ENCODE measurements at places on chromosomes 16 and 17.
A peak's percentile ranks its signal among the peaks of the same experiment; 100 is the strongest.

DNA sequence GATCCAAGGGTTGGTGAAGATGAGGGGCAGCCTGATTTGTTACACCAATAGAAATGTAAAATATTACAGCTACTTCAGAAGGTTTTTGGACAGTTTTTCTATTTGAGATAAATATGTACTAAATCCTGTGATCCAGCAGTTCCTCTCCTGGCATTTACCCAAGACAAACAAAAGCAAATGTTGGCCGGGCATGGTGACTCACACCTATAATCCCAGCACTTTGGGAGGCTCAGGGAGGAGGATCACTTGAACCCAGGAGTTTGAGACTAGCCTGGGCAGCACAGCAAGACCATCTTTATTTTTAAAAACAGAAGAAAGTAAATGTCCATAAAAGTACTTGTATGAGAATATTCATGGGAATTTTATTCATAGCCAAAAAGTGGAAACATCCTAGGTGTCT is 64.8 kb upstream of the MRC2 start:
- peaks cover 4% of the 10 kb centered on the region for H3K36me3 ChIP-seq
- H3K4me3 ChIP-seq, result no peak overlapping the region
- no peak overlapping the region for H3K27ac ChIP-seq
- no peaks in the 10 kb centered on the region for H3K4me1 ChIP-seq

DNA sequence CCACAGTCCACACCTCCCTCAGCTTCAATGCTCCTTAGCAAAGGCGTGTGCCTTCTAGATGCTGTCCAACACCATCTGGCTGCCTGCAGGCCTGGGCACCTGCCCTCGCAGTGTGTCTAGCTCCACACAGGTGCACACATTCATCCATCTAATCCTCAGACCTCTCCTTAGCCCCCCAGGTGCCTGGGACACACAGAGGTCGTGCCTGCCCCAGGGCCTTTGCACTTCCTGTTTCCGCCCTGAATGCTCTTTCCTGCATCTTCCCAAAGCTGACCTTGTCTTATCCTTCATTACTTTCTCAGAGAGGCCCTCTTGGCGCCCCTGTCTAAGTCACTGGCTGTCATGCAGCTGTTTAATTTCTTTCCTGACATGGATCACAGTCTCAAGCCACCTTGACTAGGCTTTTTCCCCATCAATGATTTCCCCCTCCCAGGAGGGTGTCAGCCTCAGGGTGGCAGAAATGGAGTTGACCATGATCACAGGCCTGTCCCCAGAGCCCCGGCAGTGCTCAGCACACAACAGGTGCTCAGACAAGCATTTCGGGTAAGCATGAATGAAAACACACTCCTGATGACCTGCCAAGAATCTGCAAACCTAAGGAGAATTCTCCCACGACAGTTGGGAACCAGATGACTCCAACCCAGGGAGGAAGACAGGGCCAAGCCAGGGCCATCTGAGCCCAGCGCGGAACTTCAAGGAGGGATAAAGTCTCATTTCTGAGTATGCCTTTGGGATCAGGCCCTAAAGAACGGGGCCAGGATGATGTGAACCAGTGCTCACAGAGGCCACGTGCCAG is 76.3 kb downstream of the LITAF start:
- peaks cover 11% of the 10 kb centered on the region for H3K4me1 ChIP-seq
- no peak overlapping the region for H3K27ac ChIP-seq

GRCh38 chr17:82370471-82371332 is 863 bp upstream of the UTS2R start:
- H3K4me3 ChIP-seq, result no peak overlapping the region
- no peak overlapping the region for H3K27ac ChIP-seq
- peaks cover 21% of the 10 kb centered on the region for H3K4me1 ChIP-seq
- peaks cover 48% of the 10 kb centered on the region for H3K27me3 ChIP-seq

GRCh38 chr17:39828443-39828842 is 35.7 kb downstream of the IKZF3 start:
- H3K27ac ChIP-seq, result no peak overlapping the region
- H3K4me1 ChIP-seq, result no peaks in the 10 kb centered on the region
- DNase-seq, result no peak
- H3K27me3 ChIP-seq, result no peaks in the 10 kb centered on the region
- H3K4me3 ChIP-seq, result no peak overlapping the region

DNA sequence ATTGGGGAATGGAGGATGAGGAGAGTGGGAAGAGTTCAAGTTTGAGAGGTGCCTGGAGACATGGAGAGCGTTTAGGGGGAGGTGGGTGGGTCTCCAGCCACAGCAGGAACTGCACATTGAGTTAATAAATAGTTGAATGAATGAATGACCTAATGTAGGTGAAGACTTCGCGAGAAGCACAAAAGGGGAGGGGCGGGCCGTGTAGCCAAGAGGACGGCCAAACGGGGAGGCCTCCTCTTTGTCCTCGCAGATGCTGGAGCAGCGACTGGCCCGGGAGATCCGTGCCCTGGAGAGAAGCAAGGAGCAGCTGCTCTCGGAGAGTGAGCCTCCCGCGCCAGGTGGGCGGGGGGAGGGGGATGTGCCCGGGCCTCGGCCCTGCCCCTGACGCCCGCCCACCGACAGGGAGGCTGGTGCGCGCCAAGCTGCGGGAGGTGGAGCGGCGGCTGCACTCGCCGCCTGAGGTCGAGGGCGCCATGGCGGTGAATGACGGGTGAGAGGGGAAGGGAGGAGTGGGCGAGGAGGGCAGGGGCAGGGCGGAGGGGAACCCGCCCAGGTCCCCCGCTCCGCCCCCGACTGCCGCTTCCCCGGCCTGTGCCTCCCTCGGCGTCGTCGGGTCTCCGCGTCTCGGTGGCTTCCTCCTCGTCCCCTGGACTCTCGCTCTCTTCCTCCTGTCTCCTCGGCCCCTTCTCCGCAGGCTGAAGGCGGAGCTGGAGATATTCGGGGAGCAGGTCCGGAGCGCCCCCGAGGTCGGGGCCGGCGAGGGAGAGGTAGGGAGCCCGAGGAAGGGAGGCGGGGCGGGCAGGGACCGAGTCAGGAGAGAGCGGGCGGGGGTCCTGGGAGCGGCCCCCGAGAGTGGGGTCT is 12.9 kb downstream of the SYCE1L start:
- H3K4me1 ChIP-seq, result peaks cover 18% of the 10 kb centered on the region
- H3K27me3 ChIP-seq, result peaks cover 2% of the 10 kb centered on the region
- peak overlapping the region; percentile 60 for H3K4me3 ChIP-seq

- no peak overlapping the region for H3K4me3 ChIP-seq
- no peaks in the 10 kb centered on the region for H3K27me3 ChIP-seq
- no peak for DNase-seq
- H3K4me1 ChIP-seq, result peaks cover 3% of the 10 kb centered on the region
Measured at GRCh38 chr17:2158396-2158780, 103.5 kb downstream of the HIC1 start.

- H3K27me3 ChIP-seq, result no peaks in the 10 kb centered on the region
- peaks cover 63% of the 10 kb centered on the region for H3K36me3 ChIP-seq
- H3K4me1 ChIP-seq, result peaks cover 3% of the 10 kb centered on the region
- H3K27ac ChIP-seq, result no peak overlapping the region
- no peak overlapping the region for H3K4me3 ChIP-seq
- DNase-seq, result no peak
Measured at GRCh38 chr16:88730632-88731607, 24.6 kb downstream of the CTU2 start.

DNA sequence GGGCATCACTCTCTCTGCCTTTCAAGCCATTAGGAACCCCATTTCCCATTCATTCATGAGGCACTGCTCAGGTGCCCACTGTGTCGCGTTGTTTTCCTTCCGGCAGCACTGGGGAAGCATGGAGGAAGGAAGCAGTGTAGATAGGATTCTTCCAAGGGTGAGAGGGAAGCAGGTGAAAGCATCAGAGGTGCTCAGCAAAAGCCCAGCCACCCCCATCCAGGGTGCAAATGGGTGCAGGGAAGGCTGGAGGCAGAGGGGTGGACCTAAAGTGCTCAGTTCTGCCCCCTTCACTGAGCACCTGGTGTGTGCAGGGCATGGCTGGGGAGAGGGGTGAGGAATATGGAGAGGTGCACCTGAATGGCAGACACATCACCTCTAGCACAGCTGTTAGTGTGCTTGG is 3.4 kb upstream of the NXPH3 start:
- no peak for DNase-seq
- no peaks in the 10 kb centered on the region for H3K36me3 ChIP-seq
- no peak overlapping the region for H3K4me3 ChIP-seq
- H3K4me1 ChIP-seq, result peaks cover 57% of the 10 kb centered on the region

GRCh38 chr17:77442976-77443747 is 302.4 kb downstream of the SEC14L1 start:
- H3K4me3 ChIP-seq, result no peak overlapping the region
- H3K27ac ChIP-seq, result no peak overlapping the region
- H3K27me3 ChIP-seq, result no peaks in the 10 kb centered on the region
- peaks cover 13% of the 10 kb centered on the region for H3K36me3 ChIP-seq

DNA sequence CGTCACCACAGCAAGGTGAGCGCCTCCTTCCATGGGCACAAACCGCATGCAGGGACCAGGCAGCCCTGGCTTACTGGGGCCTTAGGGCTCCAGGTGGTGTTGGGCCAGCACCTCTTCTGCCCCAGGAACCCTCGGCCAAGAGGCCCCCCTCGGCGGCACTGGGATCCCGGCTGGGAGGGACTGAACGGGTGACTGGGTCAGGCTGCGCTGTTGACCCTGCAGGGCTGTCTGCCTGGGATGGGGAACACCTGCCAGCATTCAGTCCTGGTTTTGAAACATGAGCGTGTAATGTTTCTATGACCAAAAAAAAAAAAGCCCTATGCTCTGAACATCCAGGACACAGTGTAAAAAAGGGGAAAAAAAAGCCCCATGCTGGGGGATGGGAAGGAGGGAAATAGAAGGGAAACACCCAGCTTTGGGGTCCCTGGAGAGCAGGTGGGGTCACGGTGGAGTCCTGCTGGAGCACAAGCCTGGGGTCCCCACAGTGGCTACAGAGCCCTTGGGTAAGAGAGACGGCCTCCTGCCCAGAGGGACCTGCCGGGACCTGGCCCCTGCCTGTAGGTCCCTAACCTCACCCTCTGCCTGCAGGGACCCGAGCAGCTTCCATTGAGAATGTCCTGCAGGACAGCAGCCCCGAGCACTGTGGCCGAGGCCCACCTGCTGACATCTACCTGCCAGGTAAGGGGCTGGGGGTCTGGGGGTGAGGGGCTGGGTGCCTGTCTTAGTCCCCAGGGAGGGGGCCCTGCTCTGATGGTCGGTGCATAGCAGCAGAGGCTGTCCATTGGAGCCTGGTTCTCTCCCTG is 9.9 kb upstream of the NUDT16L1 start:
- peaks cover 6% of the 10 kb centered on the region for H3K4me1 ChIP-seq
- H3K27ac ChIP-seq, result no peak overlapping the region
- no peaks in the 10 kb centered on the region for H3K27me3 ChIP-seq
- peaks cover 100% of the 10 kb centered on the region for H3K36me3 ChIP-seq
- no peak overlapping the region for H3K4me3 ChIP-seq
